NCI-H774 (cell line): ENCODE measurements at places on chromosomes 4 and X.

DNA sequence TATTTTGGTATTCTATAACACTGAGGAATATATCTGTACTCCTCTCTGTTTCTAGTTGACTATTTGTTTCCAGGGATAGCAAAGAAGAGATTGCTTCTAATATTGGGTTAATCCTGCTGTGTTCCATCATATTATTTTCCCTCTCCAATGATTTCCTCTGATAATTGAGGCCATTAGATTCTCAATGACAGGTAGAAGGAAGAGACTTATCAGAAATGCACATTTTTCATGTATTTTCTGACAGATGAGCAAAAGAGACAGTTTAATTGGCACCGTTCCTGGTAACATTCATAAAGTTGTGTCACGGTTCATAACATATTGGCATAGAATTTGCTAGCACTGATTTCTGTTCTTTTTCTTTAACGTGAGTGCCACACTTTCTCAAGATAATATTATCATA, 58.2 kb downstream of the NRK start:
- no peak for DNase-seq

- no peak for DNase-seq
Measured at GRCh38 chrX:121050781-121051180, 3.4 kb downstream of the GLUD2 start.

DNA sequence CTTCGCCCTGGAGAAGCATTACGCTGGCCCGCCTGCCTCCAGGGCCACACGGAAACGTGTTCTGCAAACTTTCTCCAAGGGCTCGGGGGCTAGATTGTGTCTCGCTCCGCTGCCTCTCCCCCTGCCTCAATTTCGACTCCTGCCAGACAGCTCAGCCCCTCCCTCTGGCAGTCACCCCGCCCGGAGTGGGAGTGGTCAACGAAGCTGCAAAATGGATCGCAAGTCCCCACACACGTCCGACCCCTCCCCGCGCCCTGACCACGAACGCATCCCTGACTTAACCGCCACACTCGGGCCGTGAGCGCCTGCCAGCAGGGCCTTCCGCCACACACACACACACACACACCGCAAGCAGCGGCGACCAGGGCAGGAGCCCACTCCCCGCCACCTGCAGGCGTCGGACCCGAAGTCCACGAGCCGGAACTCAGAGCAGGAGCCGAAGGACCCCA, 47.0 kb upstream of the NKAP start:
- no peak for DNase-seq

DNA sequence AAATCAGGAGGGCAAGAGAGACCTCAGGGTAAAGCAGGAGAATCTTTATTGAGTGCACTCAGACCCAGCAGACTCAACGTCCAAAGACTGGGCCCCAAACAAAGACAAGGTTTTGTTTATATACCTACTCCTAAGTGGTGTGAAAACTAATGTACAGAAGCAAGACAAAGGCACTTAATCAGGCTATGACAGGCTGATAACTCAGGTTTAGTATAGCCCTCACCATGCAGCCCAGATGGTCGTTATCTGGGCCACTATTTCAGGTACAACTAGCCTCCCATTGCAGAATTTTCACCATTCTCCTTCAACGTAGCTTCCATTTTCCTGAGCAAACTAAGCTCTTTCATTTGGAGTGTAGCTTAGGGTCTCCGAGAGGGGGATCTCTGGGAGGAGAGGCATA, 36.9 kb downstream of the SULT1E1 start:
- DNase-seq: no peak

- DNase-seq: no peak
Measured at GRCh38 chrX:132044953-132045352, 21.9 kb downstream of the STK26 start.
